ENCODE measurements at places on chromosomes 4 and X. TPM values are rescaled to one million over a fixed set of nuclear protein-coding genes. Genes with fewer than 3 reads are reported as not detected.

GABRE gene
- not detected for total RNA-seq

TMPRSS11F gene
- not detected for total RNA-seq

UCP1 gene
- total RNA-seq = not detected

TADA2B gene
- 16.0 TPM for total RNA-seq

ARMCX1 gene
- 2.2 TPM for total RNA-seq

BGN gene
- total RNA-seq = not detected

FAM9C gene
- total RNA-seq = not detected

TMEM35A gene
- not detected for total RNA-seq

CDS1 gene
- 0.20 TPM for total RNA-seq

USP17L24 gene
- total RNA-seq = not detected

GPR173 gene
- total RNA-seq = not detected

SMAD1 gene
- total RNA-seq = 1.3 TPM

PITX2 gene
- total RNA-seq = not detected

MCF2 gene
- 0.22 TPM for total RNA-seq

HERC5 gene
- total RNA-seq = 8.3 TPM

FOXO4 gene
- 13.8 TPM for total RNA-seq

VCX3B gene
- total RNA-seq = not detected

EDA2R gene
- 2.0 TPM for total RNA-seq

AADAT gene
- not detected for total RNA-seq

DRD5 gene
- total RNA-seq = not detected

XK gene
- 0.27 TPM for total RNA-seq

EFNB1 gene
- 7.2 TPM for total RNA-seq

TREX2 gene
- 2.3 TPM for total RNA-seq

CEP44 gene
- total RNA-seq = 20.4 TPM

P2RY4 gene
- total RNA-seq = not detected

TBC1D1 gene
- total RNA-seq = 76.1 TPM

MID2 gene
- total RNA-seq = 10.6 TPM

F11 gene
- not detected for total RNA-seq

SATL1 gene
- total RNA-seq = not detected

STPG2 gene
- not detected for total RNA-seq

PNMA6A gene
- 1.8 TPM for total RNA-seq

CCKAR gene
- total RNA-seq = not detected

TNMD gene
- total RNA-seq = not detected

RENBP gene
- total RNA-seq = 3.5 TPM

ALB gene
- not detected for total RNA-seq

TXK gene
- total RNA-seq = 6.4 TPM

CT45A2 gene
- not detected for total RNA-seq

VCX2 gene
- total RNA-seq = not detected

RPGR gene
- total RNA-seq = 8.5 TPM

LRRC66 gene
- 0.07 TPM for total RNA-seq

UGT2B11 gene
- not detected for total RNA-seq
